Sciatic nerve (tissue), 2 donors: ENCODE measurements at places on chromosomes 1 and 21. TPM values are rescaled to one million over a fixed set of nuclear protein-coding genes. Genes with fewer than 3 reads are reported as not detected.

DNA sequence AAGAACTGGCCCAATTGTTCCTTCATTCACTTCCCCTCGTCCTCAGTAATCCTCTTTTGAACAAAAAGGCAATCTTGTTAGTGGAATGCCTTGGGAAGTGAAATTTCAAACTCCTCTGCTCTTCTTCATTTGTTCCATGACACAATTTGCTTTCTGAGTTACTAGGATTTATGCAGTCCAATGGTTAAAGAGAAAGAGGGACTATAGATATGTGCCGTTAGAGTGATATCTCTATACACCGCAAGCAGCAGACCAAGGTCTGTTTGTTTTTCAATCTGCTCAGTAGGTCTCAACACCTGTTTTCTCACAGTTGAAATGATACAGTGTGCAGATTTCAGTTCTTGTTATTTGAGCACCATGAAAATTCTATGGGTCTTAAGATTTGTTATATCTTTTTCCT, 244.0 kb downstream of the DNM3 start:
- no peak for DNase-seq

The CLEC20A gene
- total RNA-seq: 3.2 TPM

- no peak for DNase-seq
These were observed 48.9 kb downstream of the INKA2 start for GRCh38 chr1:111690306-111690617.

DNA sequence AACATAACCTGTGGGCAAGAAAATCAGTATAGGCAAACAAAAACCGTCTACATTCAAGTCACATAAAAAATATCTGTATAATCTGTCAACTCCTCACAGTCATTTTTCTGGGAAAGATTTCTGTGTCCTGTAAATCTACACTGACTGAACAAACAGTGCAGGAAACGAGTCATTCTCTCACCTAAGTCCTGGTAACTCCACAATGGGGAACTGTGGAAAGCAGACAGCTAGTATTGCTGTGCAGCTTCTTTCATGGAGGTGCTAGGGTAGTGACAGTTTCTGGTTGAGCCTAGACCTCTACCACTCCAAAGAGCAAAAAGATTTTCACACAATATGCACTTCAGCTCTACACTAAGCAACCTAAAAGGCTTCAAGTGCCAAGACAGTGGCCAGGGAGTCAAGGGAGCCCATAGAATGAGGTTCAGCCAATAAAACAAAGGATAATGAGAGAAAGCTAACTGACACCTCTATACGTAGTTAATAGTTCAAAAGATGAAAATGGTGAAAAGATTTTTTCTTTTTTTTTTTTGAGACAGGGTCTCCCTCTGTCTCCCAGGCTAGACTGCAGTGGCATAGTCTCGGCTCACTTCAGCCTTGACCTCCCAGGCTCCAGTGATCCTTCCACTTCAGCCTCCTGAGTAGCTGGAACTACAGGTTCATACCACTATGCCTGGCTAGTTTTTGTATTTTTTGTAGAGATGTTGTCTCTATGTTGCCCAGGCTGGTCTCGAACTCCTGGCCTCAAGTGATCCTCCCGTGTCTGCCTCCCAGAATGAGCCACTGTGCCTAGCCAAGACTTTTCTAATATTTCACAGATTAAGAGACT, 5.5 kb downstream of the PTP4A2 start:
- DNase-seq: no peak

The PLEKHN1 gene
- total RNA-seq: 0.40 TPM

GRCh38 chr1:31372751-31373055, 173 bp downstream of the FABP3 start:
- DNase-seq: no peak

DNA sequence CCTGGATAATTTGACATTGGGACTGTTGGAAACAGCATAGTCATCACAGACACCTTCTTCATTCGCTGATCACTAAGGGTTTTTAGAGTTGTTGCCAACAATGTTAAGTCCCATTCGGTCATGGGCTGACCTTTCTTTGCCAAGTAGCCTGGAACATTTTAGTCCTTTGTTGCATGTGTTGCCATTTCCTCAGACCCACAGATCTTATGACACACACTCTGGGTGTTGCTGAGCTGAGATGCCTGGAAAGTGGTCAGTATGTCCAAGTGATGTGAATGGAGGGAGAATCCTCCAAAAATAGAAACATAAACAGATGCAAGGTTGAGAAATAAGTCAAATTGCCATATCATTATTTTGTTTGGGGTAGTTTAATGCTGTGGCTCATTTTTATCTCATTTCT, 61.5 kb upstream of the GJA5 start:
- no peak for DNase-seq

The RCAN1 gene
- total RNA-seq: 60.9 TPM
